ENCODE measurements at places on chromosomes 13 and 19.

DNA sequence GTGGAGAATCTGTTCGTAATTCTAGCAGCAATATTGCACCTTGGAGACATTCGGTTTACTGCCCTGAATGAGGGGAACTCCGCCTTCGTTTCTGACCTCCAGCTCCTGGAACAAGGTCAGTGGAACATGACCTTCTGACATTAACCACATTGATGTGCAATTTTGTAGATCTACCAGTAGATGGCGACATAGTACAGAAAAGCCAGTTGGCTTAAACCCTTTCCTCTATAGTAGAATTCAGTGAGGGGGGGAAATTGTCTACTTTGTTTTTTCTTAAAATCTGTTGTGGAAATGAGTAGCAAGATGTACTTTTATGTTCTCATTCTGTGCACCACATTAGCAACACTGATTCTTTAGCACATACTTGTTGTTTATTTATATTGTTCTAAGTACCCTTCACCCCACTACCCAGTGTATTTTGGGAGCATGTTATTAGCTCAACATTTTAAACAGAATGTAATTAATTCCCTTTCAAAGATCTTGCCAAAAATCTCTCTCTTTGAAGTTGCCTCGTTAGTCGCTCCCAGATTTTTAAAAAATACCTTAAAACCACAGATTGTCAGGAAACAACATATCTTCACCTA is 332.2 kb downstream of the MYO16 start:
- no peak for DNase-seq

- DNase-seq, result no peak
These were observed 34.5 kb downstream of the ZMYM2 start for GRCh38 chr13:19993024-19993423.

DNA sequence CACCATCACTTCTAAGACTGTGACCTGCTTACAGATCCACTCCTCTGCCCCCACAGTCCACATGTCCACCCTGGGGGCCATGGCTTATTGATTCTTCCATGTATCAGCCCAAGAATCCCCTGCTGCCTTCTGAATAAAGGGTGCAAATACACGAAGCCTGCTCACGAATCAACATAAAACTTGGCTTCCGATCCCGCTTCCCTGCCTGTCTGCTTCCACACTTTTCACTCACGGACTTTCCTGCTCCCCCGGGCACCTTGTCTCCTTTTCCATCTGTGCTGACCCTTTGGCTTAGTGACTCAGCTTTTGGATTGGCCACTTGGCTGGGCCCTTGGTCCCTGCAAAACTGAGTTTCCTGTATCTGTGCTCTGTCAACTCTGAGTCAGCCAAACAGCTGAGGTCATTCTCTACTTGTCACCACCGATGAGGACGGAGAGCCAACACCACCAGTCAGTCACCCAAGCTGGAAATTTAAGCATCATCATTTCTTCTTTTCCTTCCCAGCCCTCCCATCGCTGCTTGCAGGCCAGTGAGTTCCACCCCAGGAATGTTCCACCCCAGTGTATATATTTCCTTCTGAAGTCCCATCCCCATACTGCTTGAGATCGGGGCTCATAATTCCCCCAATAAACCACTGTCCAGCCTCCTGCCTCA is 11.4 kb upstream of the USP12 start:
- no peak for DNase-seq

- no peak for DNase-seq
These were observed 183.9 kb upstream of the CSNK1A1L start for GRCh38 chr13:37289212-37289935.

- DNase-seq, result no peak
These were observed 6.1 kb downstream of the SAFB start for GRCh38 chr19:5628919-5629481.

GRCh38 chr19:29836409-29836825 is 24.6 kb downstream of the CCNE1 start:
- DNase-seq, result peak; percentile 51
